ENCODE measurements at places on chromosomes 2 and 18.

GRCh38 chr2:62045017-62045543, 139.6 kb downstream of the COMMD1 start:
- DNase-seq = no peak

- DNase-seq = no peak
These were observed 692.6 kb downstream of the LRRTM4 start for GRCh38 chr2:76829374-76830234.

DNA sequence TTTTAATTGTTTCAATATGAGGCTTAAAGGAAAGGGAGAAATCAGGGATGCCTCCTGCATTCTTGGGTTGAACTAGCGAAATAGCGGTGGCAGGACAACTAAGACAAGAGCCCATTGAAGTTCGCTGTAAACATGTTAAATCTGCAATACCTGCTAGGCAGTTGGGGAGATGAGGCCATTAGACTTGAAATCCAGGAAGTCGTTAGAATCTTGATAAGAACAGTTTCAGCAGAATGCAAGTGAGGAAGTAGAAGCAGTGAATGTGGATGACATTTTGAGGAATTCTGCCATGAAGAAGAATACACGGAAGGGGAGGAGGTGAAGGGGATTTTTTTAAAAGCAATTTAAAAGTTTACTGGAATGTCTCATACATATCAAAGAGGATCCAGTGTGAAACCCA, 109.7 kb downstream of the LPIN1 start:
- no peak for DNase-seq

DNA sequence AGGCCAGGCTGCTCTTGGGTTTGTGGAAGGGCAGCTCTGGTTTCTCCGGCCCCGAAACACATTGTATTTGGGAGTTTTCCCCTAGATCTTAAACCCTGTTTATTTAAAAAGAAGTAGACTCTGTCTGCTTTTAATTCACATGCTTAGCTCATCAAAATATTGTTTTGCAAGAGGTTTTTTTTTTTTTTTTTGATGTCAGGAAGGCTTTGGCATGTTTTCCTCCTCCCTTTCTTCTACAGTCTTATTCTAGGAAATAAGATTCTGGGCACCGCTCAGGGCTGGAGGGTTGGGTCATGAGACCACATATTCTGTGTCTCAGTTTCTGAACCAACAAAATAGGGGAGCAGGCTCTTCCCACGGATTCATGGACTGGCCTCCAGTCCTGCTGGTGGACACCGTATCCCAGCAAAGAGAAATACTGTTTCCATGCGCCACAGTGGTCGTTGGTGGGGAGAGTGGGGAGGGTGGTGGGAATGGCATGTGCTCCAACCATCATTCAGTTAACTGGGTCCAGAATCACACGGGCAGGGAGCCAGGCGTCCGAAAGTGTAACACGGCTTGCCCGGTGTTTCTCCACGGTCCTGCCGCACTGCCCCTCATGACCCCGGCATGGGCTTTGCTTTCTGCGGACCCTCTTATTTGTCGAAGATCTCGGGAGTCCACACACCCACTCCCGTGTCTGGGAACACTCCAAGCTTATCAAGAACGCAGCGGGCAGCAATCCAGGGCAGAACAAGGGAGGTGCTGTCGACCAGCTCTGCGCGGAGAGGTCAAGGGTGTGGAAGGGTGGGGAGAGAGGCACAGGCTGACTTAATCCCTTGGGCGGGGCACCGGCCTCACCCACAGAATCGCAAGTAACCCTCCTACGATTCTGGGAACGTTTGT, 176.7 kb downstream of the GLI2 start:
- DNase-seq = no peak

GRCh38 chr2:57740891-57741290, 305.7 kb upstream of the VRK2 start:
- DNase-seq = no peak

DNA sequence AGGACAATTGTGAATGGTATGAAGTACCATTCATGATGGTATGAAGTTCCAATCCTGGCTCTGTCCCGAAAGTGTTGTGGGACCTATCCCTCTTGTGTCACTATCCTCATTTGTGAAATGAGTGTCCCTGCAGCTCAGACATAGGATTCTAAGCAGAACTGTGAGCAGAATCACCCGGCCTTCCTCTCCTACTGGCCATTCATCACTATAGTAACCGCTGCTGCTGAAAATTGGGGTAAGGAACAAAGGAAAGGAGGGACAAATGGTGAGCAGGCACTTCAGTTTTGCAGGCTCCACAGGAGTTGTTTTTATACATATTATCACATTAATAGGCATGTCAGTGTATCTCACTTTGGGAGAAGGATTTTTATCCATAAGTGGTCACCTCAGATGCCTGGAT, 27.4 kb downstream of the SMYD1 start:
- no peak for DNase-seq
